Naive B cell (primary cell): ENCODE measurements at places on chromosomes 4 and X. TPM values are rescaled to one million over a fixed set of nuclear protein-coding genes. Genes with fewer than 3 reads are reported as not detected.

SYP gene
- 0.47 TPM for polyA plus RNA-seq

OTC gene
- polyA plus RNA-seq = not detected

SORCS2 gene
- polyA plus RNA-seq = not detected

MAGEB17 gene
- not detected for polyA plus RNA-seq

ERVMER34-1 gene
- not detected for polyA plus RNA-seq

FAM193A gene
- 2.6 TPM for polyA plus RNA-seq

DCTD gene
- polyA plus RNA-seq = 84.2 TPM

ADH1A gene
- not detected for polyA plus RNA-seq

SOWAHD gene
- polyA plus RNA-seq = 8.9 TPM

PAGE2 gene
- polyA plus RNA-seq = not detected

LRIT3 gene
- not detected for polyA plus RNA-seq

RBMXL3 gene
- polyA plus RNA-seq = not detected

HTT gene
- 14.9 TPM for polyA plus RNA-seq

POU4F2 gene
- not detected for polyA plus RNA-seq

SHROOM2 gene
- polyA plus RNA-seq = not detected

OCIAD2 gene
- polyA plus RNA-seq = 159 TPM

STPG2 gene
- not detected for polyA plus RNA-seq

MAGEE2 gene
- not detected for polyA plus RNA-seq

MAD2L1 gene
- polyA plus RNA-seq = 7.9 TPM

TLR6 gene
- 6.8 TPM for polyA plus RNA-seq

RAB41 gene
- not detected for polyA plus RNA-seq

PRRG1 gene
- not detected for polyA plus RNA-seq

CETN2 gene
- 34.3 TPM for polyA plus RNA-seq

SPANXD gene
- not detected for polyA plus RNA-seq

BEND2 gene
- 0.16 TPM for polyA plus RNA-seq

CXCL10 gene
- polyA plus RNA-seq = not detected

GABRB1 gene
- polyA plus RNA-seq = not detected

TCEAL4 gene
- 12.0 TPM for polyA plus RNA-seq

SOD3 gene
- not detected for polyA plus RNA-seq
